ENCODE measurements at places on chromosomes 3 and 15. TPM values are rescaled to one million over a fixed set of nuclear protein-coding genes. Genes with fewer than 3 reads are reported as not detected.
A peak's percentile ranks its signal among the peaks of the same experiment; 100 is the strongest.

The TMC3 gene
- total RNA-seq, result not detected

The AHSG gene
- not detected for total RNA-seq

The RASL12 gene
- total RNA-seq, result 24.3 TPM

The BMF gene
- 21.2 TPM for total RNA-seq

The DYNLT2B gene
- total RNA-seq, result 6.0 TPM

The HYAL3 gene
- 4.5 TPM for total RNA-seq

The NDUFB5 gene
- total RNA-seq, result 79.1 TPM

The PTH1R gene
- total RNA-seq, result 22.8 TPM

The SPINK8 gene
- total RNA-seq, result not detected

The CP gene
- 5.8 TPM for total RNA-seq

GRCh38 chr3:149796026-149796425 is 3.7 kb upstream of the ANKUB1 start:
- DNase-seq, result no peak

DNA sequence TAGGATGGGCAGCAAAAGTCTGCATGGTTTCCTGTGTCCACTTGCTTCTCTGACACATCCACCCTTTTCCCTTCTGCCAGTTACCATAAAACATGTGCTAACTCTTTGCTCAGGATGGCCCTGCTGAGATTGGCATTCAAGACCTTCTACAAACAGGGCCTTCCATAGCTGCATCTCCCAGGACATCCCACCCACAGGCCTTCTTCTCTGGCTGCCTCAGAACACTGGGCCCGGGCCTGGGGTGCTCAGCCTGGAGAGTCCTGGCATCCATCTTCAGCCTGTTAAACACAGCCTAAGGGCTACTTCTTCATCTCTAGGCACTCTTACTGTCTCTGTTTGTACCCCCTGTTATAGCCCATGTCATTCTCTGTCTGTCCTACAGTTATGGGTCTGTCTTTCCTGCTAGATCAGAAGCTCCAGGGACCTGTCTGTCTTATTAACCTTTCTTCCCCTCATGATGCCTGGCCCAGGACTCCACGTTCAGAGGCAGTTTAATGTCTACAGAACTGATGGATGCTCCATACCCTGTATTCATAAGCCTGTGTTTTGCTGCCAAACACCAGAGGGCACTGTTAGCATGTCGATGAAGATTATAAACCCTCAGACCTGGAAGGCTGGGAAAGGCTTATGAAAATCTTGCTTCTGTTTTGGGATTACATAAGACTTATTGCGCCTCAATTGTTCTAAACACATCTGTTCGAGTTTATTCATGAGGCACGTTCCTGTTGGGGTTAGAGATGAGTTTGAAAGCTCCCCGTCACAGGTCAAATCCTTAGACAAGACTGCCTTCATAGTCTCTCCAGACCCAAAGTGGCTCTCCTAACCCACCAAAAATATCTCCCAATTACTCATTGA is 16.5 kb downstream of the SEMA3G start:
- DNase-seq, result peak; percentile 87

- DNase-seq, result no peak
Measured at GRCh38 chr3:78878789-78879188, 889.0 kb downstream of the ROBO1 start.

DNA sequence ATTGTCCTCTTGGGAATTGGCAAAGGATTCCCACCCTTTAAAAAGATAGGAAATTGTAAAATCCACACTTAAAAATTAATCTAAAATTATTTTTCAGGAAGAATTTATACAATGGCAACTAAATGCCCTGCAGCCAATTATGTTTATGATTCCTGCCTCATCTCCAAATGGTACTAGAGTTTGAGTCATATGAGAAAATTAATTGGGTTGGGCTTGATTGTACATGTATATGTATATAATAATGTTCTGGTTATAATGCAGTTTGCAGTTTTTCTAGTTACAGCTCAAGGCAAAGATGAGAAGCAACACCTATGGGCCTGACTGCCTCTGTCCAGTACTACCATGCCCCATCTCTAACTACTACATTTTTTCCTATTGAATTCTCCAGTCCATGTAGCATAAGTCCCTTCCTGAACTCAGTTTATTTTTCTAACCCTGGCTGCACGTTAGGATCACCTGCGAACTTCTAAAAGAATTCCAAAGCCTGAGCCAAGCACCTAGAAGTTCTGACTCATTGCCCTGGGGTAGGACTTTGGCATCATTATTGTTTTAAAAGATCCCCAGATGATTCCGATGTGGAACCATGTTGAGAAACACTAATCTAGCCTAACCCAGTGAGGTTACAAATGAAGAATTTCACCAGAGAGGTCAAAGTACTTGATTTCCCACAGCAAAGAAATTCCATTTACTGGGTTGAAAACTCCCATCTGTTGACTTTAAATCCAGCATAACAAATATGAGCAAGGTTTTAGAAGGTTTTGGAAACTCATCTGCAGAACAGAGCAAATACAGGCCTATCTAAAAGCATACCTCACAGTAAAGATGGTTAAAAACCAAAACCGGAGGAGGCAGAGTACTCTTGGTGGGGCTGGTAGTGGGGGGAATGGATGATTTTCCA is 19.4 kb downstream of the TGFBR2 start:
- DNase-seq, result no peak

DNA sequence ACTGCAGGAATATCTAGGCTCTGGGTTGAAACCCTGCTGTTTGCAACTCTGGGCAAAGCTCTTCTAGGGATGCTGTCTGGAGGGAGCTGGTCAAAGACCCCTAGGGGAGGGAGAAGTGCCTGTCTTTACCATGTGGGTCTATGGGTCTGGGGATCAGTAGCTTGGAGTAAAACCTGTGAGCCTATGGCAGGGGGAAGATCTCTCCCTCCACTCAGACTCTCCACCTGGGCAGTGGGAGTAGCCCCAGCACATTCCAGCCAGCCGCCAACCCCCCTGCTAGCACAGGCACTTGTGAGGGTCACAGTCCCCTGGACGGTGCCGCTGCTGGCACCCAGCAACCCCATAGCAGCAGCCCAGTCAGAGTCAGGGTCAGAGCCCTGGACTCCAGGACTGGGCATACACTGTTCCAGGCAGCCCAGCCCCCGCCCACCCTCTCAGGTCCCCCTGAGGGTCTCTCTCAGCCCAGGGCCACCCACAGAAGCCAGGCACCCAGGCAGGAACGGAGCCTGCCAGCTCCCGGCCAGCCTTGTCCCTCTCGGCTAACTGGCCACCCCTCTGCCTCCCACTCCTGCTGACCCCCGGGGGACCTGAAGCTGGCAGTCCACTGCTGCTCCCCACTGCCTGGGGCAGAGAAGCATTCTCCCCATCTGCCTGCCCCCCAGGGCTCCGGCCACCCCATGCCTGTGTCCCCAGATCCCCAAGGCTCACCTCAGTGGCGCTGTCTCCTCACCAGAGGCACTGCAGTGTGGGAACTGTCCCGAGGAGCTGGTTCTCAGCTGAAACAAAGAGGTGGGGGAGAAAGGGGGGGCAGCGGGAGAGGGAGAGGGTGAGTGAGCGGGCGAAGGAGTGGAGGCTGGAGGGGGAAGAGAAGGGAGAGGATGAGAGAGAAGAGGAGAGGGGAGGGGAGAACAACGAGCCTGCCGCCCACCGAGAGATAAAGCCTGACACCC is 10.8 kb downstream of the GLYCTK start:
- DNase-seq, result peak; percentile 71

DNA sequence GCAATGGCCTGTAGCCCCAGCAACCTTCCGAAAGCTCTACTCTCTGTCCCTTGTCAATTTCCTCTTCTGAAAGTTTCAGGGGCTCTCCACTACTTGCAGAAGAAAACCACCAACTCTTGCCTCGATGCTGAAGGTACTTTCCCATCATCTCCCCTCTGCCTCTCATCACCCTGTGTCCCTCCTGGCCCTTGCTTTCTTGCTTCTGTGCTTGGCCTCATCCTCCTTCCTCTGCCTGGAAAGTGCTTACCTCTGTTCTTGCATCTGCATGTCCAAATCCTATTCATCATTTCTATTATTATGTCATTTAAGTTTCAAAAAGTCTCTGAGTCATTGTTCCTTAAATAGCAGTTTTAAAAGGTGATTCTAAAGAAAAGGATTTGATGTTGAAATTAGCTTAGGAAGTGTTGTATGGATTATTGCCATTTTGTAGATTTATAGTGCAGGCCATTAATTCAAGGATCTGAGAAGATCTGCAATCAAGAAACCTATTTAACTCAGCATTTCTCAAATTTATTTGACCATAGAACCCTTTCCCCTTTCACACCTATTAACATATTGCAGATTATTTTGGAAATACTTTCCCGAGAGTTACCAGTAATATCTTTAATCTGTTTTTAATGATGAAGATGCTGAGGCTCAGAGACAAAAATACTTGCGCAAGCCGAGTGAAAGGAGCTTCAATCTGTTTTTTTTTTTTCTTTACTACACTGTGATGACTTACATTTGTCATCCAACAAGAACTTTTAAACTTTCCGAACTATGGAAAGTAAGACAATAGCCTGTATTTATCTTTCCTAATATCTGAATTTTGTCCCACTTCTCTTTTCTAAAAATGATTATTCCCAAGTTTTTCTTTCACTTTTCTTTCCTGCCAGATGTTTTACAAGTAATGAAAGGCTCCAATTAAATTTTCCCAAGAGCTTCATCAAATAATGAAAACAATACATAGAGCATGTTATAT is 22.3 kb upstream of the CFAP161 start:
- DNase-seq, result no peak

- no peak for DNase-seq
Measured at GRCh38 chr3:172816281-172816680, 65.8 kb downstream of the ECT2 start.

DNA sequence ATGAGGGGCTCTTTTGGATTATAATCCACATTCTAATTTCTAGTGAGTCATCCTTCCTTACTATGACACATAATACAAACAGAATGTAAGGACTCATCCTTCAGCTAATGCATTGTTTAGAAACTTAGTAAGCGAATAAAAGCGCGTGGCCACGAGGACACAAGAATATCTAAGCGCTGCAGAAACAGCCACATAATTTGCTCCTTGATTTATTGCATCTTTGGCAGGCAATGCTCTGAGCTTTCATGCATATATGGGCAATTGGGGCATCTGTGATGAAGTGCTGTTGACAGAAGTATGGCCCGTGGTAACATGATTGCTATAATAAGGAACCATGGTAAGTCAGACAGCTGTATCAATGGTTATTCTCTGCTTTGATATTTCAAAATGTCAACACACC is 191.3 kb upstream of the ZNF385D start:
- no peak for DNase-seq

- no peak for DNase-seq
Measured at GRCh38 chr3:141537856-141538255, 51.0 kb downstream of the RASA2 start.

- DNase-seq, result no peak
Measured at GRCh38 chr3:141243271-141243707, 11.7 kb downstream of the PXYLP1 start.

GRCh38 chr15:66702035-66702786 is at the start of gene SMAD6:
Gene SMAD6, plus strand, starts transcription at chr15:66702236. Its CDS starts 1,023 bp downstream, at chr15:66703259.
- peak; percentile 97 for DNase-seq

DNA sequence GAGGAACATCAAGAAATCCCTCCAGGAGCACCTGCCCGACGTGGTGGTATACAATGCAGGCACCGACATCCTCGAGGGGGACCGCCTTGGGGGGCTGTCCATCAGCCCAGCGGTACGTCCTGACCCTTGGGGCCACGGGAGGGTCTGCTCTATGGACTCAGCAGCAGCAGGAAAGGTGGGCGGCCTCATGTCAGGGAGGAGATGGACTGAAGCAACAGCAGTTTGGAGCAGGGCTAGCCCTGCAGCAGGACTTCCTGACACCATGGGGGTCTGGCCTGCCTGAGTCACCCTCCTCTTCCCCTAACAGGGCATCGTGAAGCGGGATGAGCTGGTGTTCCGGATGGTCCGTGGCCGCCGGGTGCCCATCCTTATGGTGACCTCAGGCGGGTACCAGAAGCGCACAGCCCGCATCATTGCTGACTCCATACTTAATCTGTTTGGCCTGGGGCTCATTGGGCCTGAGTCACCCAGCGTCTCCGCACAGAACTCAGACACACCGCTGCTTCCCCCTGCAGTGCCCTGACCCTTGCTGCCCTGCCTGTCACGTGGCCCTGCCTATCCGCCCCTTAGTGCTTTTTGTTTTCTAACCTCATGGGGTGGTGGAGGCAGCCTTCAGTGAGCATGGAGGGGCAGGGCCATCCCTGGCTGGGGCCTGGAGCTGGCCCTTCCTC is 24.2 kb downstream of the HDAC11 start:
- DNase-seq, result no peak

- no peak for DNase-seq
Measured at GRCh38 chr3:2635511-2635910, 474.7 kb downstream of the IL5RA start.

DNA sequence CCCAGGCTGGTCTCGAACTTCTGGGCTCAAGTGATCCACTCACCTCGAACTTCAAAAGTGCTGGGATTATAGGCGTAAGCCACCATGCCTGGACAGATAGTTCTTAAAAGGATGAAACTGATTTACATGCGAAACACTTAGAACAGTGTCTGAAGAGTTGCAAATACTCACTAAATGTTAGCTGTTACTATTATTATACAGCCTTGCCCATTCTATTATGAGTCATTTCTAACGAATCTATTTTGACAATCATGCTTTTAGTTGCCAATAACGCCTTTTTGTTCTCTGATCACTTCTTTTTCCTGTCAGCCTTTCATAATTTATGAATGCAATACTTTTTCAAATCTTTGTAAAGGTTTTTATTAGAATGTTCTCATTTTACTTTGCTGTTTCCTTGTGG is 112.7 kb downstream of the SNRK start:
- no peak for DNase-seq

DNA sequence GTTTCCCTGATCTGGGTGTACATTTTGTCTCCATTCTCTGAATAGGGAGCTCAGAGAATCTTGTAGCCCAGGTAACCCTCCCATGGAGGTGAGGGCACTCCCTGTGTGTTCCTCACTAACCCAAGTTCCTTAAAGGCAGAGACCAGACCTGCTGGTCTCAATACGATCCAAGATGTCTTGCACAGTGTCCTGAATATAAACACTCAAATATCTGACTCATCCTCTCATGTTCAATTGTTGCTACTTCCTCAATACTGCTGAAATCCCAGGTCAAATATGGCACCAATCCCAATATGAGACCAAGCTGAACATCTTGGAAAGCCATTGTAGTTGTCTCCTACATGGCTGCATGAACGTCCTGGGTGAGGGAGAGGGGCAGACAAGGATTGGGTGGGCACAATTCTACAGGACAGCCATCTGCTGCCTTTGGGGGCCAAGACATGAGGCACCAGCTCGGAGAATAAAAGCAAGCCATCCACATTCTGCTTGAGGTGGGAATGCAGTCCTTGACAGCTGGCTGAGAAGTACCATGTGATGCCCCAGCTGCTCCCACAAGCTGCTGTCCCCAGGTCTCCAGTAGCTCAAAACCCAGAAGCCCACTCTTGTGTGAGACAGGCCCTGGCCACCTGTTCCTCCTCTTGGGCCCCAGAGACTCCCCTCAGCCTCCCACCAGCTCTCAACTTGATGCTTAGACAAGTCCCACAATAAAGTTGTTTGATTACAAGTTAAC is 18.2 kb downstream of the TBC1D2B start:
- no peak for DNase-seq

DNA sequence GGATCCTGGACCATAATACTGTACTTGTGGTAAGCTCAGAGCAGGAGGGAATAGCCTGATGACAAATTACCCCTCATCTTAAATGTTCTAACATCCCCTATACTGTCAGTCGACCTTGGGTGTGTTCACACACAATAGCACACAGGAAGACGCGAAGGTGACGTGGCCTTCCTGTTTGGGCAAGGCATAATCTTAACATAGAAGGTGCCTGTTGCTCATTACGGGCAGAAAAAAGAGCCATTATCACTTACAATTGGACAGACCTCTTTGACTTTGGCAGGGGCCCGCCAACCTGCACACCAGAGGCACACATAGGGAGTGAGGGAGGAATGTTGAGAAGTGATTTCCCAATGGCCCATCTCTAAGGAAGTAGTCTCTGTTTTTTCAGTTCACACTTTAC is 144.2 kb downstream of the ANO10 start:
- no peak for DNase-seq

GRCh38 chr3:152100491-152101132 is 168.1 kb upstream of the MBNL1 start:
- no peak for DNase-seq

Data from left lung (tissue), 14 donors.